Activated T-cell treated with anti-CD3 and anti-CD28 coated beads for 48 hours (primary cell): ENCODE measurements at places on chromosomes 2 and 18.
A peak's percentile ranks its signal among the peaks of the same experiment; 100 is the strongest.

DNA sequence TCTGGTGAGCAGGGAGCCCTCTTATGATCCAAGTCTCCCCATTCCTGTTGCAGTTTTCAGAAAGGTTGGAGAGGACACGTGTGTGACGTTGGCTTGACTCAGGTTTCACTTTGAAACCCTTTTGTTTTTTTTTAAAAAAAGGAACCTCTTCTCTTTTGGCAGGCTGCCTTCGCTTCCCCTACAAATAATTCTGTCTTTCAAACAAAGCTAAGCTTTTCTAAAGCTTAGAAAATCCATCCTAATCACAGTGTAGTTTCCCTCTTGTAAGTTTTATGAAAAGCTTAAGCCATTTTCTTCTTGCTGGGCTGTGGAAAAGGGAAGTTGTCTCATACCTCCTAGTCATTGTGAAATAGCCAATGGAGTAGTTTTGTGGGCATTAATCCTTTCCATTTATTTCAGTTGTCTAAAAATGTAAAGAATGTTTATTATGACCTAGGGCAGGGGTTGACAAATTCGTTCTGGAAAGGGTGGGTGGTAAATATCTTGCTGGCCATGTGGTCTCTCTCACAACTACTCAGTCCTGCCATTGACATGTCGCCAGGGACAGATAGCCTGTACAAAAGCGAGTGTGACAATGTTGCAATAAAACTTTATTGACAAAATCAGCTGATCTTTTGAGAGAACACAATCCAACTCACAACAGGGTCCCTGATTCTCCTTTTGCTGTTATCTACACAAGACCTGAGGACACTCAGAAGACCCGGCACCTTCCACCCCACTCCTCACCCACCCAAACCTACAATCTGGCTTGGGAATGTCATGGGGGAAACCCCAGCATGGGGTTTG is 878.8 kb downstream of the RNF144A start:
- DNase-seq = no peak

GRCh38 chr2:24382363-24383073 is 22.2 kb upstream of the ITSN2 start:
- peak; percentile 36 for DNase-seq

GRCh38 chr18:32674491-32674890 is 98.3 kb downstream of the KLHL14 start:
- no peak for DNase-seq

- DNase-seq = no peak
Measured at GRCh38 chr2:138106606-138107005, 142.3 kb downstream of the HNMT start.

GRCh38 chr2:241946306-241947003 is 76.9 kb downstream of the RTP5 start:
- no peak for DNase-seq

DNA sequence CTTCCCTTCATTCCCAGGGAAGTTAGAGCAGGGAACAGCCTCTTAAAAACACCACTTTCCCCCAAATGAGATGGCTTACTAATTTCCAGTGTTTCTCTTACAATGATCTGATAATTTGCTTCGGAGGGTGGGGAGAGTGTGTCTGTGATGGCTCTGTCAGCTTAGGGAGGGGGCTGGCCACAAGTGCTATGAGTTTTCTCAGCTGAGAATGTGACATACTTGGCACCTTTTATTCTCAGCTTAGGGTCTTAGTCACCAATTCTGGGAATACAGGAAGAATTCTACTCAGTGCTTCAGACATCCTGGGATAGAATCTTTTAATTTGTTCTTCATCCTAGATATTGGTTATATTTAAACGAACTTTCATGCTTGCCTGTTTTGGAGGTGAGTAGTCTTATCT is 64.4 kb downstream of the AOX1 start:
- DNase-seq = no peak

GRCh38 chr2:173667415-173667814 is 297.8 kb downstream of the SP3 start:
- no peak for DNase-seq

DNA sequence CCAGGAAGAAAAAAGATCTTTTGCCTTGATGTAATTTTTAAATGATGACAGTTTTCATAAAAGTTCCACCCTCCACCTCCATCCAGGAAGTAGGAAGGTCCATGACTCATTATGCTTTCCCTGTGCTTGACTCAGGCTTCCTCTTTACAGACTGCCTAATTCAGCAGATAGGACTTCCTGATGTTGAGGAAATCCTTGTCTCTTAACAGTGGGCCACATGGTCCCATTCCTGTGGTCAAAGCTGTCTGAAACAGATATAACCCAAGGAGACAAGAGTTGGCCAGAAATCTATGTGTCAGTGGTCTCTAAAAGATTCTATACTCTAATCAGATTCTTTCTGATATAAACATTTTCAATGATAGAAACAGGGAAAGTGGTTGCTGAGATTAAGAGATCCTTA is 119.1 kb downstream of the BAZ2B start:
- DNase-seq = no peak
